ENCODE measurements at places on chromosomes 7 and 10.

GRCh38 chr7:4809666-4810065 is 34.2 kb downstream of the AP5Z1 start:
- no peak for DNase-seq

- DNase-seq, result peak; percentile 12
These were observed 12.5 kb downstream of the SHOC2 start for GRCh38 chr10:110931769-110932381.

DNA sequence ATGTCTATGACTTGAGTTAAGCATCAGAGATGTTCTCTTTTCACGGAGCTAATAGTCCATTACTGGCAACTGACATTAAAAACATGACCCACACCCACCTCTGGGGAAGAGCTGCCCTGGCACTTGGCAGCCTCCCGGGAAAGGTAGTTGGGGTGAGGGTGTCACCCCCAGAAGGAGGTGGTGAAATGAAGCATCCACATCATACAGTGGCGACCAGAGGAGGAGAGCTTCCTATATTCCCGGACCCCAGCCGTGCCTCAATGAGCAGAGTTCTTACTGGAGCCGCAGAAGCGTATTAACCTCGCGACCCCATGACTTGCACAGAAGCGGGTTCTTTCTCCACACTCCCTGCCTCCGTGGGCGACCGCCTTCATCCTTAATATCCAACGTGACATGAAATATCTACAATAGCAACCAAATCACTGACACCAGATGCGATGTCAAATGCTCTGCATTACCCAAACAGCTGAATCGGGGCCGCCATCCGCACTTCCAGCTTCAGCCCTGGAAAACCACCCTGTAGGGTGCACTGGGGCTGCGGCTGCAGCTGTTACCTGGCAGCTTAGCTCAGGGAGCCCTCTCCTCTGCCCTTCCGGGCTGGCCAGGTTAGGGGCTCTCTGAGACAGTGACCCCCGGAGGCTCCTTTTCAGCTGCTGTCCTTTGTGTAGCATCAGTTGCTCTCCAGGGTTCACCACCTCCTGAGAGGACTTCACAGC is 103.1 kb upstream of the PARD3 start:
- no peak for DNase-seq

DNA sequence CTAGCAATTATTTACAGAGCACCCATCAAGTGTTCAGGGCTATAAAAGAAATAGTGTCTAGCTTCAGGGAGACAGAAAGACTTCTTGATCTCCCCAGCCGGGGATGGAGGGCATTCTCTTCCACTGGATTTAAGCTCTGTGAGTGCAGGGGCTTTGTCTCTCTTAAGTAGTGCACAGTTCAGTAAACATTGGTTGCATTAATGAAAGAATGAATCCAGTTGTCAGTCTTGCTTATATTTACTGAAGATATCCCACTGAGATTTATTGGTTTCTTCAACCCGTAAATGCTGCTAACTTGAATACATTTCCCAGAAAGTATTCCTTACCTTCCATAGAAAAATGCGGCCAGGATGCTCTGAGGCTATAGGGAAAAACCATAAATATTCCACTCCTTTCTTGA is 41.9 kb downstream of the AUTS2 start:
- no peak for DNase-seq

DNA sequence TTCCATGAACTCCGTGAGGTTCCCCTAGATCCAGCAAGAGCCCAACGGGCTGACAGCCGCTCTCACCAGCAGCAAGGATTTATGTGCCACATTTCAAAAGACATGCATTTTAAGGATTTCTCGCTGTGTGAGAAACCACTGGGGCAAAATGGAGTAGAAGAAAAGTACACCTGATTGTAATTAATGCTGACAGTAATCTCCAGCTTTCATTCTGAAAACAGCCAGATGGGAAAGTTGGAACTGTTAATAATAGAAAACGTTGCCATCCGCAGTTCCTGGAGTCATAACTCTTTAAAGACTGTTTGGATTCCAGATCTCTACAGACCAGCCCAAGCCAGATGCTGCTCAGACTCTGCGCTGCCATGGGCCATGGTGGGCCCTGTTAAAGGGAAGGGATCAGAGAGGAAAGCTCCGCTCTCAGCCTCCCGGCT is 216.9 kb upstream of the GLI3 start:
- DNase-seq, result no peak

- DNase-seq, result no peak
These were observed 205.0 kb downstream of the BBS9 start for GRCh38 chr7:33334349-33334748.

DNA sequence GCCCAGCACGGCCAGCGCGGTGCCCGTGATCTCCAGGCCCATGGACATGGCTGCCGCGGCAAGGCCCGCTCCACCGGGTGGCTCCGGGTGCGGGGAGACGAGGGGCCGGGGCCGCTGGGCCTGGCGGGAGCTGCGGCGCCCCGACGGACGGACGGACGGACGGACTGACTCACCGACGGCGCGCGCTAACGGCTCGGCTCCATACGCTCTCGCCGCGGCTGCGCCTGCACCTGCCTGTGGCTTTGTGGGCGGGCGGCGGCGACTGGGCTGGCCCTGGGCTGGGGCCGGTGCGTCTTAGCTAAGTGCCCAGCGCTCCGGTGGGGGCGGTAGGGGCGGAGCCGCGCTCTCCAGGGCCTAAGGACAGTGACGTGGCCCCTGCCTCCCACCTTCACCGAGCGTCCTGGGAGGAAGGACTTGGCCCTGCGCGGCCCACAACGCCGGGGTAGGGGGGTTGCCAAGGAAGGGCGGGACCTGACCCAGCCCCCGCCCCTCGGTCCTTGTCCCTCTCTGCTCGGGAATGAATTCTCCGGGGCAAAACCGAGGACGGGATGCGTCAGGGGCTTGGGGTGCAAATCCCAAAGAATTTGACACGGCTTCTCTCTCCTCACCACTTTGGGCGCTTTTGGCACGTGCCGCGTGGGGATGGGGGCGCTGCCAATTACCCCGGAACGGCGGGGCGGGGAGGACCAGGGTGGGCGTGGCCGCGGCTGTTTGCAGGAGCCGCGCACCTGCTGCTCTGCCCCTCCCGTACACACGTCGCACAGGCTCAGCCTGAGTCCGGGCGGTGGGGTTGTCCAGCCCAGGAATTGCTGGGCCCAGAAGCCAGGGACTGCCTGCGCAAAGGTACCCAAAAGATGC is at the start of gene CLDN3:
CLDN3 (minus strand) TSS at position 269 of the 858 bp plus-strand sequence; CDS start at position 48, 221 bp downstream.
- peak; percentile 18 for DNase-seq

DNA sequence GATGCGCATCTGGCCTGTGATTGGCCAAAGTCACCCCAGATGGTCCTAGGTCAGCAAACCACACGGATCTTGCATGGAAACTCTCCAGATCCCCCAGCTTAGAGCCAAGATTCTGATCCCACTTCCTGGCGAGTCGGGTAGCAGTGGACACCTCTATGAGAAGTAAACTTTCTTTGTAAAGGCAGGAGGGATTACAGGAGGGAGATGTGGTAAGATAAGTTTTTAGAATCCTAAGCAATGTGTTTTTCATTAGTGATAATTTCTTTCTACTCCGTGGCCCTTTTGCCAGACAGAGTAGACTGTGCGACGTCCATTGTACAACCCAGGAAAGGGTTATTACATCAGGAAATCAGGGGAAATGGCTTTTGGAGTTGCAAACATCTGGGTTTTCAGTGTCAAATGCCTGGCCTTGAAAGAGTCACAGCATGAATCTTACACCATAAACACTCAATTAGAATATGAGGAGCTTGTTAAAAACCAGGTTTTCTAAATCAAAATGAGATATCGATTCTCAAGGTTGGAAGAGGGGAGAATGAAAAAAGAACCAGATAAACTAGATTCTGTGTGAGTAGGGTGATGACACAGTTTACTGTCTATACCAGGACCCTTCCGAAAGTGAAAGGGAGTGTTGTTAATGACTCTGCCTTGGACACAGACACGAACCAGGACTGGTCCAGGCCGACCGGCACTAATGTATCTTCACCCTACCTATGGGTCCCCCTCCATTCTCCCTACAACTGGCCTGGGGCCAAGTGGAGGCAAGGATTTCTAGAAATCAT is 61.9 kb upstream of the WAC start:
- DNase-seq, result no peak

DNA sequence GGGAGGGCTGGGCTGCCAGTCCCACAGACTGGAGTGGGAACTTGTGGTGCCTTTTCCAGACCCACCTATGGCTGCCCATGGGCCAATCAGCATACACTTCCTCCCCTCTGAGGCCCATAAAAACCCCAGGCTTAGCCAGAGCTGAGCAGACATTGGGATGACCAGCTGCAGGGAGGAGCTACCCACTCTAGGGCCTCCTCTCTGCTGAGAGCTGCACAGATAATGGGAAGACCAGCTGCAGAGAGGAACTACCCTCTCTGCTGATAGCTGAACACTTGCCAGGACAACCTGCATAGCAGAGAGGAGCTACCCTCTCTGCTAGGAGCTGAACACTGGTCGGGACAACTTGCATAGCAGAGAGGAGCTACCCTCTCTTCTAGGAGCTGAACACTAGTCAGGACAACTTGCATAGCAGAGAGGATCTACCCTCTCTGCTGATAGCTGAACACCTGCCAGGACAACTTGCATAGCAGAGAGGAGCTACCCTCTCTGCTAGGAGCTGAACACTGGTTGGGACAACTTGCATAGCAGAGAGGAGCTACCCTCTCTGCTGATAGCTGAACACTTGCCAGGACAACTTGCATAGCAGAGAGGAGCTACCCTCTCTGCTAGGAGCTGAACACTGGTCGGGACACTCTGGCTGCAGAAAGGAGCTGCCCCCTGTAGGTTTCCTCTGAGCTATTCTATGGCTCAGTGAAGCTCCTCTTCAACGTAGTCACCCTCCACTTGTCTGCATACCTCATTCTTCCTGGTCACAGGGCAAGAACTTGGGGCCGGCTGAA is 88.3 kb upstream of the CACUL1 start:
- DNase-seq, result no peak

GRCh38 chr10:7458556-7458955 is 47.7 kb upstream of the SFMBT2 start:
- DNase-seq, result peak; percentile 43

DNA sequence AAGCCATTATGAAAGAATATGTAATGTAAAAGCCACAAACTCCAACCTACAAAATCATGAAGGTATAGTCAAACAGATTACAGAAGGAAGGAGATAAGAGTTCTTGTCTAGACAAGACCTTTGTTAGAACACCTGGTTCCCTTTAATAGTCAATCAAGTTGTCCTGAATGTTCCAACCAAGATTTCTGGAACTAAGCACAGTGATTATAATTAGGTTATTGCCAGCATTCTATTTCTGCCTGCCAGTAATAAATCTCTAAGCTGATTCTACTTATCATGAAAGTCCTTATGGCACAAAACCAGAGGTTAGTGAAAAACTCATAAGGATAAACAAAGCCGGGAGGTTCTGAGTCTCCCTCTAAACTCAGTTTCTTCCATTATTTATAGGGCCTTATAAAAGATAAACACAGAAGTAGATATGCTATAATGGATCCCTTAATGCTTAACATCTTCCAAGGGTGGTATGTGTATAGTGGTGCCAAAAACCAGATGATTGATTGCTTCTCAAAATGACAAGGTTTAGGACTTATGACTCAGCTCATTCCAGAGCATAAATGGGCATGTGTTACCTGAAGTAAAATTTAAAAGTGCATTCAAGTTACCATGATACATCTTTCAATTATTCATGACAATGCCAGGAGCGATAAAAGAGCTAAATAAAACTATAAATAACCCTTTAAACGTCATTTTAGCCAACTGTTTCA is 237.2 kb downstream of the CSTF2T start:
- DNase-seq, result no peak

- no peak for DNase-seq
These were observed 188.2 kb downstream of the SEMA3D start for GRCh38 chr7:84998665-84999064.

DNA sequence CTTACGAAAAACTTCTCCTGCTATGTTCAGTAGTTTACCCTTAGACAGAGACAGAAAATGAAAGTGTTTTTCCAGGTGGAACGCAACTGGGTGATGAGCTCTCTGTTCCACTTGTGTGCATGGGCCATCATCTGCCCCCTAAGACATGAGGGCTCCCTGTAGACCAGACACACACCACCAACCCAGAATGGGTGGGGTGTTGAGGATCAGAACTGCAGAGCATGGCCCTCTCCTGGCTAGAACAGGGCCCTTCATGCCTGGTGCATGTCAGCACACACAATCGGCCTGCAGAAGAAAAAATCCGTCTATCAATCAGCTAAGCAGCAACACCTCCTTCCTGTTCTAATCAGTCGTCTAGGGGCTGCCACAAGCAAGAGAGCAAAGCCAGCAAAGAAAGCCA is 186.2 kb upstream of the INHBA start:
- no peak for DNase-seq

GRCh38 chr7:125663961-125664360 is 734.3 kb upstream of the POT1 start:
- no peak for DNase-seq

GRCh38 chr7:128934361-128935341 is 3.1 kb upstream of the IRF5 start:
- DNase-seq, result peak; percentile 81

DNA sequence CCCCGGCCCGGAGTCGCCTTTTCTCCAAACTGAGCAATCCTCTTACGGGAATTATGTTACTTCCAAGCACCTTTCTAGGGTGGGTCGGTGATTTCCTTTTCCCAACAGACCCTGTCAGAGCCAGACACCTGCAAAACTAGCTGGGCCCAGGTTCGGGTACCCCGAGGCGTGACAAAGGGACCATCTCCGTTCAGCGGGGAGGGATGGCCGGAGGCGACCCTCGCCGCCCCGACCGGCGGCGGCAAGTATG is 445 bp downstream of the PPA1 start:
- DNase-seq, result no peak

DNA sequence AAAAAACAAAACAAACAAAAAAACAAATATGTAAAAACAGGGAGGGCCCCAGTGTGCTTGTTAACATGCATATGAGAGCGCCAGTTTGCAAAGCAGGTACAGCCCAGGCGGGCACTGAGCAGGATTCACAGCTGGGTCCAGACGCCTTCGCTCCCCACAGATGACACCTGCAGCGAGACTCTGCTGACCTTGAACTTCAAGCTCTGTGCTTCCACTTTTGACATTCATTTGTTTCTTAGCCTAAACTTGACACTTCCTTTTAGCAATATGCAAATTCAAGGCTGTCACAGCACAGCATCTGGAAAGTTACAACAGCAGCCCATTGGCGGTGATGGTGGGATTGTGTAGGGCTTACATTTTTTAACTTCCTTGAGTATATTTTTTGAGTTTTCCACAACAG is 88.8 kb upstream of the TNS3 start:
- peak; percentile 69 for DNase-seq

GRCh38 chr10:1420661-1421362 is 316.5 kb downstream of the ADARB2 start:
- peak; percentile 9 for DNase-seq

GRCh38 chr7:41501006-41501405 is 201.9 kb downstream of the INHBA start:
- no peak for DNase-seq

DNA sequence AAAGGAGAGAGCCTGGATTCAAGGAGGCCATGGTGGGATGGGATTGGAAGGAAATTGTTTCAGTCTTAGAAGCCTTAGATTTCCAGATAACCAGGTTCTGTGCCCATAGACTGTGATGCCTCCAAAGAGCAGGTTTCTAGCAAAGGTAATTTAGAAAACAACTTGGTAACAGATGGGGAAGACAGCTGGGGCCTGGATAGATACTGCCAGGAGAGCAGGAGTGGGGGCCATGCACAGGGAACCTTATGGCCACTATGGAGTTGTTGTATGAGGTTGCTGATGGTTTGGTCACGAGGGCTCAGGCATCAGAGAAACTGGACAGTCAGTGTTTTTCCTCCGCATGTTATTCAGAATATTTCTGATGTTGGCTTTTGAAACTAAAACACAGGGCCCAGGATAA is 901.9 kb downstream of the LRMDA start:
- DNase-seq, result no peak
